ENCODE measurements at places on chromosomes 7 and 10.

- no peak for DNase-seq
Observed at GRCh38 chr7:36209814-36210183, 56.7 kb downstream of the EEPD1 start.

- no peak for DNase-seq
Observed at GRCh38 chr10:102918817-102919245, 737 bp downstream of the CNNM2 start.

- no peak for DNase-seq
Observed at GRCh38 chr7:3887096-3887690, 586.1 kb downstream of the SDK1 start.

- DNase-seq, result no peak
Observed at GRCh38 chr7:140245611-140246105, 68.9 kb upstream of the KDM7A start.

DNA sequence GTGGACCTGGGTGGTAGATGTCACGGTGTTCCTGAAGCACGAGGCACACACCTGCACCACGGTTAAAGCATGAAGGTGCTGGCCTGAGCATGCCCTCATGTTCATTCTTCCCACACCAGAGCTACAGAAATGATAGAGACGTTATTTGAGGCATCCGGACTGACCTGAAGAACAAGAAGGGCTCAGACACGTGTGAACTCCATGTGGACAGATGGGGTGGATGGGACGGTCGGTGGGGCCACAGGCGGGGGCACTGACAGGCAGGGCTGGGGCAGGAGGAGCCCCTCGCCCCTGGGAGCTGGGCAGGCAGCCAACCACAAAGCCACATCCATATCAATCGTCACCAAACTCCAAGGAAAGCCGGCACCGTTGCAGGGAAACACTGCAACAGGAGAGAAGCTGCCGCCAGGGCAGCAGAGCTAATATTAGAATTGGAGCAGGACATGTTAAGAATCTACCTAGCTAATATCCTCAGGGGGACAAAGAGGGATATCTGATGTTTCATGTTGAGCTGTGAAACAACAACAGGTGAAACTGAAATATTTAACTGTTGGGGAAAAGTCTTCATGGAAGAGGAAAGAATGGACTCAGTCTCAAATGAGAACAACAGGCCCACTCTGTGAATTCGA is 37.8 kb upstream of the DIP2C start:
- DNase-seq, result no peak

- no peak for DNase-seq
Observed at GRCh38 chr10:17169803-17170202, 31.7 kb downstream of the TRDMT1 start.

- no peak for DNase-seq
Observed at GRCh38 chr10:12833451-12833850, 168.1 kb downstream of the CCDC3 start.

DNA sequence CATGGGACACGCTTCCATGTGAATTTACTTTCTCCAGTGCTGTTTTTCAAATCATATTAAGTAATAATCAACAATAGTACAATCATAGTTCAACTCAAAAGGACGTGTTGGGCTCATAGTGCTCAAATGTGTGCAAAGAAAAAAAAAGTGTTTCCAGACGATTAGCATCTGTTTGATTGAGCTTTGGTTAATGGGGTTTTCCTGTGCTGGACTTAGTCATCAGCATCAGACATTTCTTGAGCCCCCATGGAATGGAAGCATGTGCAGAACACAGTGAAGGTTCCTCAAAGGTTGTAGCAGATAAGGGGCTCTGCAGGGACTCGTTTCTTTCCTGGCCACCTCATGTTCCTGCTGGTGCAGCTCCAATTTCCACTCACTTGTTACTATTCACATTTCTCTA is 233.9 kb downstream of the PAXIP1 start:
- DNase-seq, result no peak

- DNase-seq, result no peak
Observed at GRCh38 chr7:154332811-154333580, 280.8 kb downstream of the DPP6 start.

GRCh38 chr7:2813350-2814185 is 30.5 kb downstream of the GNA12 start:
- no peak for DNase-seq

DNA sequence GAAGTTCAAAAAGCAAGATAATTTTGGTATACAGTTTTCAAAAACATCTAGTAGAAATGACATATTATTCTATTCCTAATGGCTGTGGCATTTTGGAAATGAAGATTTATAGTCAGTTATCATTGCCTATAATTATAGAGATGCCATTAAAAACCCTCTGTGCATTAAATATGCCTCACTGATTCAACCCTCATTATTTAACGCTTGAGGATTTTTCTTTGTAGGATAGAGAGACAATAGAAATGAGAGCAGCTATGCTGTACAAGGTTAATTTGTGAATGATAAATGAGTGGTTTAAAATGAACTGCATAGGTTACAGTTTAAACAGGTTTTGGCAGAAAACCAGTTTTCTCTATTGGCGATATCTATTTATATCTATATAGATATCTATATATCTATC is 32.2 kb upstream of the SEMA3A start:
- DNase-seq, result no peak

GRCh38 chr7:5777932-5778331 is 3.5 kb downstream of the RNF216 start:
- no peak for DNase-seq

- no peak for DNase-seq
Observed at GRCh38 chr7:7443806-7444350, 91.8 kb downstream of the COL28A1 start.

DNA sequence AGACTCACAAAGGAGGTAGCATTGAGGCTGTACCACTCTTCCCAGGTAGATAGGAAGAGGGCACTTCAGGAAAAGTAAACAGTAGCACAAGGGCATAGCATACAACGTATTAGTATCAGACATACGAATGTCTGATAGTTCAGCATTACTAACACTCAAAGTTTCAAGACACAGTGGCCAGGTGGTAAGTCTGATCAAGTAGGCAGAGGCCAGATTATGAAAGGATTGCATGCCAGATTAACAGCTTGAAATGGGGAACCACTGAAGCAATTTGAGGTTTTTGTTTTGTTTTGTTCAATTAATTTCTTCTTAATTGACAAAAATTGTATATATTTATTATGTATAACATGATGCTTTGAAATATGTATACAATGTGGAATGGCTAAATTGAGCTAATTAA is 45.7 kb upstream of the IL6 start:
- no peak for DNase-seq

DNA sequence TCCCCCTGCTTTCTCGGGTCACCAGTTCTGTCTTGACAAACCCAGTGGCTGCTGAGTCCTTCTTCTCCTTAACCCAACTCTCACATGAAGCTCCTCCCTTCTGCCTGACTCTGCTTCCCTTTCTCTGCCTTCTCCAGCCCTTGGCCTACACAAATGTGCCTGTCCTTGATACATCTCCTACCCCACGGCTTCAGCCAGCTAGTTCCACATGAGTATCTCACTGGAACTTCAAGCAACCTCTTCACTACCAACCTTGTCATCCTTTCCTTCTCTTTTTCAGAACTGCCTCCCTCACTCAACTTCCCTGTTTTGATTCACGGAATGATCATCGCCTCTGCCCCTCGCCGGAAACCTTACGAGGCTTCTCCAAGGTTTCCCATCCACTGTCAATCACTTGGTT is 55.9 kb downstream of the PDIA4 start:
- no peak for DNase-seq

GRCh38 chr7:157791261-157791660 is 454.5 kb downstream of the DNAJB6 start:
- no peak for DNase-seq

DNA sequence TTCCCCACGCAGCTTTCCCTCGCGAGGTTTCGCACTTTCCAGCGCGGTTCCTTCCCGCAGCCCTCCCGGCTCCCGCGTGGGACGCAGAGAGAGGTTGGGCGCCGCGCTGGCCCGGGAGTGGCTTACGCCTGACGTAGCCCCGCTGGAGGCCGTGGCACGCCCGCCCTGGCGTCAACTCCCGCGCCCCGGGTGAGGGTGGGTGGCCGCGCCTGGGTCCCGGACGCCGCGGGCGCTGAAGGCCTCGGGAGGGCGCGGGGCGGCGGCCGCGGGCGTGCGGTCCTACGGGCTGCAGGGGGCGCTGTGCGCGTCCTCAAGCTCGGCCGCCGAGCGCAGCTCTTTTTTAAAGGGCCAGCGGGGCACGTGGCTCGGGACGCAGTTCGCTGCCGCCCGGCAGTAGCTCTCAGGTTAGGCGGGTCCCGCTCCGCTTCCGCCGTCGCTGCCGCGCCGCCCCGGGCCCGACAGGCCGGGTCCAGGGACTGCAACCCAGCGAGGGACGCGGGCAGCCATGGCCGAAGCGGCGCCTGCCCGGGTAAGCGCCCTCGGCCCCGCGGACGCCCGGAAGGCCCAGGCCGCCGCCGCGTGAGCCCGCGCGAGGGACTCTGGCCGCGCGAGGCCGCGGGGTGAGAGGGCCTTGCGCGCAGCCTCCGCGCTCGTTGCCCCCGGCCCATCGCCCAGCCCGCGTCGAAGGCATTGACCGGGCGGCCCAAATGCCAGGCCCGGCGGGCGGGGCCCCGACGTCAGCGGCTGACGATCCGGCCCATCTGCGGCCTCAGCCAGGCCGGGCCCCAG is at the start of gene ZNF783:
Gene ZNF783 (plus strand): TSS at position 368 of the 789 bp plus-strand sequence. CDS start 138 bp downstream, at position 506.
- DNase-seq, result peak; percentile 73

- DNase-seq, result no peak
Observed at GRCh38 chr10:74705358-74705980, 120.9 kb upstream of the KAT6B start.

- DNase-seq, result no peak
Observed at GRCh38 chr7:78081888-78082287, 283.3 kb downstream of the PHTF2 start.

DNA sequence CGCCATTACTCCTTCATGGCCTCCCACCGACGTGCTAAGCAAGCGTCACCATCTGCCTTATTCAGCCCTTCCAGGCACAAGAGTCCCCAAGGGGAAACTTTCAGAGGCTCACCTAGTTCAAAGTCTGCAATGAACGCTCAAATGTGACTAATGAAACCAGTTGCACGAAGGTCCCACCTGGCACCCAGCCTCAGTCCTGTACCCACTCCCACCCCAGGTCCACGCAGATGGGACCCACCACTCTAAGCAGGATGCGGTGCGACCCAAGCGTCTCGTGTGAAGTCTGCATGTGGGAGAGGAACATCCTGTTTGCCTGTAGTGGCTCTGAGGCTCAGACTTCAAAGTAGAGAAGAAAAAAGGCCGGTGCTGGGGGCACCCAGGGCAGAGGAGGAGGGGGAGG is 40.3 kb downstream of the RGS10 start:
- no peak for DNase-seq

DNA sequence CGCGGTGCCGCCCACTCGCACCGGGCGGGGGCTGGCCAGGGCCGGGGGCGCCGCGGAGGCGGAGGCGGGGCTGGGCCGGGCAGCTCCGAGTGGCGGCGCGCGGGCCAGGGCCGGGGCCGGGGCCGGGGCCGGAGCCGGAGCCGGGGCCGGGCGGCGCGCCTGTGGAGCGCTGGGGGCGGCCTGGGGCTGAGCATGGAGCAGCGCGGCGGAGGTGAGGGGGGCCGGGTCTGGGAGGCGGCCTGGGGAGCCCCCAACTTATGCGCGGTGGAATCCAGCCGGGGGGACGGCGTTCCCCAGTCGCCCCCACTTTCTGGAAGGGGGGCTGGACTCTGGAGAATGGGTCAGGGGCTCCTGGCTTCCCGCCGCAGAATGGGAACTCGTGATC is at the start of gene LZTS2:
Gene LZTS2 (plus strand): TSS at position 67 of the 385 bp plus-strand sequence. CDS start 2,731 bp downstream, outside the sequence.
- DNase-seq, result no peak

DNA sequence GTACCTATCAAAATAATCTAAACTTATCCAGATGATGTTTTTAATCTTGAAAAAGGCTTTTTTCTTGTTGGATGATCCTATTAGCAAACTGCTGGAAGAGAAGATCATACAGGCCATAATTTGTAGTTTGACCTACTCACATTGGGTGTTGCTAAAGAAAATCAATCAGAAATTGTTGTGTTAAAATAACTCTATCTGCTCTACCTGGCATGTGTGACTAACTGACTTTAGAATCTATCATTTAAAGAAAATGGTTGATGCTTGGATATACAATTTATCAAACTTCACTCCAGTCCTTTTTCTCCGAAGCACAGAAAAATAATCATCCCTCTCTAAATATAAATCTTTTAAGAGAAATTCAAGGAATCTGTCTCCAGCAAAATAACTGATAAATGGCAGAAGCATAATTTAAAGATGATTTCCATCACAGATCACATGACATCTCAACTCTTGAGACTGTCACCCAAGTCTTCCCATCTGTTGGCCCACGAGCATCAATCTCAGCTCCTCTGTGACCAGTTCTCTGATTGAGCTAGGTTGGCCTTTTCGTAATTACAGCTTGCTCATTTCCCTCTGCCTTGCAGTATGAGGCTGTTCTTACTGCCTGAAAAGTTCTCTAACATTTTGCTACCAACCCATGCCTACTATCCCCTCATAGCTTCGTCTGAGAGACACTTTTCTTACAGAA is 36.4 kb downstream of the CABCOCO1 start:
- no peak for DNase-seq

GRCh38 chr7:93117852-93118530 is at the start of gene SAMD9:
TSS of gene SAMD9 (minus strand) at chr7:93117979. CDS start at chr7:93106097, 11,882 bp downstream.
- DNase-seq, result peak; percentile 49

DNA sequence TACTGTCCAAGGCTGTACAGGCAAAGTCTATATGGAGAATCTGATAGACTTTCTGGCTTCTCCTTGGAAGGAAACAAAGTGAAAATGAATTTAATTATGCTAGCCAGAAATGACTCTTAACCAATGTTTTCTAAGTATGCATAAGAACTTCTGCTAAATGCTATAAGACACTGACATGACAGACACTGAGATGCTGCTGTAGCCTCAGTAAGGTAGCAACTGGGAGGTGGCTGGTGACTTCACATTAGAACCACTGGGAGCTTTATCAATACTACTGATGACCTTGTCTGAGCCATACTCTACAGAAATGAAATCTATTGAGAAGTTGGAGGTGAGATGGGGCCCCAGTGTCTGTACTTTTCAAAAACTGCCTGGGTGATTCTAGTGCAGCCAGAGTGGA is 188.6 kb downstream of the ZNF365 start:
- no peak for DNase-seq

GRCh38 chr7:3243256-3243655 is 57.8 kb upstream of the SDK1 start:
- DNase-seq, result no peak

DNA sequence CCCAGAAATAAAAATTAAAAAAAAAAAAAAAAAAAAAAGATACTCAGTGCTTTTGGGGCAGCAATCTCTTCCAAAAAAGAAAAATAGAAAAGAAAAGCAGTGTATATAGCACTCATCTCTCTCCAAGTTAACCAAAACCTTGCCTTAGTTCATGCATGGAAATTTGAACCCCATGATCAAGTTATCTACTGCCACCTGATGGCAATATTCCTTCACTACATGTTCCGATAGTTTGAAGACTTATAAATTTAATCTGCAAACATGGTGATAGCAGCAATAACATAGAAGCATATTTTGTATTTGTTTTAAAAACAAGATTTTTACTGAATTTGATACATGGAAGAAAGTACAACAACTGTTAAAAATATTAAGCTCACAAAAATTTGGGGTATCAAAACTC is 48.6 kb upstream of the SLIT1 start:
- DNase-seq, result peak; percentile 12

DNA sequence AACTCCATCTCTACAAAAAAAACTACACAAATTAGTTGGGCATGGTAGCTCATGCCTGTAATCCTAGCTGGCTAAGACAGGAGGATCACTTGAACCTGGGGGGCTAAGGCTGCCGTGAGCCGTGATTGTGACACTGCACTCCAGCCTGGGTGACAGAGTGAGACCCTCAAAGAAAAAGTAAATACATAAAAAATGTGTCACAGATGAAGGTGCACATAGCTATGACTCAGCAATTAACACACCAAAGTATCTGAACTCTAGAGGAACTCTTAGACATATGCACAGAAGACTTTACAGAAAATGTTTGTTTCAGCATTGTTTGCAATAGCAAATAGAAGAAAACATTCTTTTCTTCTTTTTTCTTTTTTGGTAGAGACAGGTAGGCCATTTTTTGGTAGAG is 8.3 kb downstream of the C10orf62 start:
- no peak for DNase-seq

Measured in HCT116 (cell line).